Activated T-helper 1 cell treated with anti-CD3 and anti-CD28 coated beads, Interleukin-2, amount 50 U/mL, for 16 hours (primary cell): ENCODE measurements at places on chromosomes 3 and 15.

DNA sequence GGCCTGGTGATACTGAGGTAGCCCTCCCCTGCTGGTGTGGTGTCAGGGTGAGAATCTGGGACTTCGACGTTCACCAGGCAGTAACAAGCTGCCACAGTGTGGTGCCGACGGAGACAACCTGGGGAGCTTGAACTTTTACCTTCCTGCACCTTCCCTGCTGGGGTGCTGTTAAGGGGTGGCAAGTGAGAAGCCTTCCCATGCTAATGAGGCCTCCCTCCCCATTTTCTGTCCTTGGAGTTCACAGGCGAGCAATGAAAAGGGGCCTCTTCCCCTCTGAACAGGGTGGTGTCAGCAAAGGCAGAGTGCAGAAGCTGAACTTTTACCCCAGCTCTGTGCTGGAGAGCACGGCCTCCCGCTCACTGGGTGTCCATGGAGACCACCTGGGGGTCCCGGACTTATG lies 13.5 kb downstream of the MAGEL2 start:
- no peak for DNase-seq

GRCh38 chr3:182738583-182739411 lies 54.5 kb upstream of the ATP11B start:
- no peak for DNase-seq

- no peak for DNase-seq
Observed at GRCh38 chr15:68330901-68331300, 53.4 kb downstream of the FEM1B start.

DNA sequence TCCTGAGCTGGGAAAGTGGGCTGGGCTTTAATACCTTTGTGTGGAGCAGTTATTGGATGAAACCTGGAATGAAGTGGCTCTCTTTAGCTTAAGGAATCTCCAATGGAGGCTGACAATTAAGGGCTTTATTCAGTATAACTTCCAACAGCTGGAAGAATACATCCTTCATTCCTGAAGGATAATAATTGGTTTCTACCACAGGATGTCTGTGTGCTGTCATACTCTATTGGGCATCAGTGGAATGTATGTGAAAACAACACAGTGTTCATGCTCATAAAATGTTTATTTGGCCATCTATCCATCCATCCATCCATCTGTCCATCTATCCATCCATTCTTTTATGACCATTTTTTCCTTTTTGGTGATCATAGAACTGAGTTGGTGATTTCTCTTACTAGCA lies 220.7 kb upstream of the GAP43 start:
- DNase-seq = no peak

DNA sequence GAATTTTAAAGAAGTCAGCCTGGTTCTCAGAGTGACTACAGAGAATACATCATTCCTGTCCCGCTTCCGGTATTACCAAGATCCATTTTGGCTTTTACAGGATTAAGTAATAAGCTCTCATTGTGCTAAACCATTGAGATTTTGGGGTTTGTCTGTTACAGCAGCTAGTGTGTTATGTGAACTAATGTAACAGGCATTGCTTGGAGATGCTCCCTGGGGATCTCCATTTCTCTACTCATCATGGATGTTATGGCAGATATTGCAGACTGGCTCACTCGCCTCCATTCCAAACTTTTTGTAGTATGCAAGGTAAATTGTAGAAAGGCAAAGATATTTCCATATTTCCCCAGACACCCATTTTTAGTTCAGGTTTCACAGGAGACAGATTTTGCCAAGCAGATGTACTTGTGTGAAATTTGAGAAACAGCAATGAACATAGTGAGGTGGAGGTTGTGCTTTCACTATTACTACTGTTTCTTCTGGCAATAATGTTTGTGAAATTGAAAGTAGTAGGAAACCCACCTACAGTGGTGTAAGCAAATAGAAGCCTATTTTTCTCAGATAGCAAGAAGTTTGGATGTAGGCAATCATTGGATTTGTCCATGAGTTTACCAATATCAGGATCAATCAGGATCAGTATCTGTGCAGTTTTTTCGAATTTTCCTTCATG lies 177.1 kb upstream of the GALNT15 start:
- DNase-seq = no peak

DNA sequence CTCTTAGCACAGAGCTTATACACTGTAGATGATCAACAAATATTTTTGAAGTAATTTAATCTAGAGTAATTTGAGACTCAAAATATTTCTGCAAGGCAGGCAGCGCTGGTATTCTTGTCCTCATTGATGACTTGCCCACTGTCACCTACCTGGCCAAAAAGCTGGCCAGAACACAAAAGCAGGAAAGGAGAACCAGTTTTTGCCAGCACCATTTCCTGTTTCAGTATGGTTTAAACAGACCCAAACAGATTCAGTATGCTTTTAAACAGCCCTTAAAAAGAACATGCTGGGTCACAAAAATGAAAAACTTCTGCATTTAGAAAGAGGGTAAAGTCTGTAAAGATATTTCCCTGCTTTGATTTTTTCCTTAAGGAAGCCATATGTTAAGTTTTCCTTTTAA lies 42.3 kb upstream of the ZNF280D start:
- no peak for DNase-seq

DNA sequence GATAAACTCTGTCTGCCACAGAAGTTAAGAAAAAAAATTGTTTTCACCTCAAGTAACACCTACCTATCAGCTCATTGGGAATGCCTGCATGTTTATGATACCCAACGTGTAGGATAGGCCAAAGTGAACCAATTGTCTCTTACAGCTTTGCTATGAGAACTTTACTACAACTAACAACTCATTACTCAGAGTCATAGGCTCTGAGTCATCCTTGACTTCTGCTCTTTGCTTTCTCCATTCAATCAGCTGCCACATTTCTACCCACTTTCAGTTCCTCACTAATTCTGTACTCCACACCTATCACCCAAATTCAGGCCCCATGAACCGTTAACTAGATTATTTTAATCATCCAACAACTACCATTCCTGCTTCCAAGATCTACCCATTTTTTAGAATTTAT lies 843.9 kb downstream of the TUSC7 start:
- DNase-seq = no peak

GRCh38 chr15:48481802-48482201 lies 150.6 kb downstream of the DUT start:
- no peak for DNase-seq

- no peak for DNase-seq
Observed at GRCh38 chr15:74122403-74123130, 7.8 kb upstream of the ISLR2 start.

DNA sequence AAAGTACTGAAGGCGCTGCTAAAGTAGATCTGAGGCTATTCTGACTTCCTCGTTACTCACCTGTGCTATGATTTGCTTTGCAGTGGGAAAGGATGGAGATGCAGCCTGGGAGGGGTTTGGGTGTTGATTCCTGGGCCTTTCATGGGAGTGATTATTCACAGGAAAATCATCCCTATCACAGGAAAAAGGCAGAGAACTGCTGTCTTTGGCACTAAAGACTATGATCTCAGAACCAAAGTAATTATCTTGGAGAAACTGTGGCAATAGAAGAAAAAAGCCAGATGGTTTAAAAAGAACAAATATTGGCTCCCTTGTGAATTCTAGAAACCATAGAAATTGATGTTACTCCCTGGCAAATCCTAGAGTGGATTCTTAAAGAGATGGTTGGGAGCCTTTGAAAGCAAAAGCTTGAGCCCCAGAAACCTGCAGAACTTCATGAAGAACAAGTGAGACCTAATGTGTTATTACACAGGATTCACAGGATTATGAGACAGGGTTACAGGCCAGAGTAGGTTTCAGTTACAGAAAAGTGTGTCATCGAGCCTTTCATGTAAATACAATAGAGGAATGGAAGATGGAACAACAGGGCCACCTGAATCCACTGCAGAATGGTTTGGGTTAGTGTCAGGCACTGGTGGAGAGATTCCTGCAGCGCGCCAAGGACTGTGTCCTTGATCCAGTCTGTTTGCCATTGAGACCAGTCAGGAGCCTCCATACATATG lies 85.7 kb downstream of the OXNAD1 start:
- DNase-seq = no peak

- no peak for DNase-seq
Observed at GRCh38 chr15:98923171-98923570, 84.4 kb downstream of the PGPEP1L start.

GRCh38 chr3:62109534-62109933 lies 263.8 kb downstream of the FEZF2 start:
- DNase-seq = no peak

DNA sequence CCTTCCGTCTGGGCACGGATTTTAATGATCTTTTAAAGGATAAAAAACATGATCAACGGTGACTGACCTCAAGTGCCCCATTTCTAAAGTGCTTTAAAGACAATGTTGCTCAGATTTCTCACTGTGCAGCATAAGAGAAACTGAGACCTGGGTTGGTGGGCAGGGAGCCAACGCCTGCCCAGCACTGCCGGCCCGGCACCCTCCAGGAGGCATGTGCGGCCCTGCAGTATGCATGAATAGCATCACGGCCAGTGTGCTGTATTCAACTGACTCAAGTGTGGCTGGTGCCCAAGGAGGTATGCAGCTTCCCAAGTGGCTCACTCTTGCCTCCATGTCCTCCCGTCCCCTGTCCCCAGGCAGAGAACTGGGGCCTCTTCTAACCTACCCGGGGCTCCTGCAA lies 30.3 kb downstream of the SEC61A1 start:
- no peak for DNase-seq

DNA sequence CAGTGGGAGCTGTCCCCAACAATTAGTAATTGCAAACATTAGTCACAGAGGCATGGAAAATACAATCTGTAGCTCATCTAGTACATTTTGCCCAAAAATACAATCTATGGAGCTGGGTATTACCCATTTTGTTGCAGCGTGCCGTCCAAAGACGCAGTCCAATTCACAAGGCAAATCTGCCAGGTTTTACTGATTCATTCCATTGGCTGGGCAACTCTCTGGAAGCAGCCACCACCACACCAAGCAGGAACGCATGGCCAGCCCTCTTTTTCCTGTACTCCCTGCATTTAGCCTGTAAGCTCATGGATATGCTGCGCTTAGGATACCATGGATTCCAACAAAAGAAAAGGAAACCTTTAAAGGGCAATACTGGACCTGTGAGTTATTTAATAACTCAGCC lies 60.5 kb upstream of the ARRDC4 start:
- DNase-seq = no peak

DNA sequence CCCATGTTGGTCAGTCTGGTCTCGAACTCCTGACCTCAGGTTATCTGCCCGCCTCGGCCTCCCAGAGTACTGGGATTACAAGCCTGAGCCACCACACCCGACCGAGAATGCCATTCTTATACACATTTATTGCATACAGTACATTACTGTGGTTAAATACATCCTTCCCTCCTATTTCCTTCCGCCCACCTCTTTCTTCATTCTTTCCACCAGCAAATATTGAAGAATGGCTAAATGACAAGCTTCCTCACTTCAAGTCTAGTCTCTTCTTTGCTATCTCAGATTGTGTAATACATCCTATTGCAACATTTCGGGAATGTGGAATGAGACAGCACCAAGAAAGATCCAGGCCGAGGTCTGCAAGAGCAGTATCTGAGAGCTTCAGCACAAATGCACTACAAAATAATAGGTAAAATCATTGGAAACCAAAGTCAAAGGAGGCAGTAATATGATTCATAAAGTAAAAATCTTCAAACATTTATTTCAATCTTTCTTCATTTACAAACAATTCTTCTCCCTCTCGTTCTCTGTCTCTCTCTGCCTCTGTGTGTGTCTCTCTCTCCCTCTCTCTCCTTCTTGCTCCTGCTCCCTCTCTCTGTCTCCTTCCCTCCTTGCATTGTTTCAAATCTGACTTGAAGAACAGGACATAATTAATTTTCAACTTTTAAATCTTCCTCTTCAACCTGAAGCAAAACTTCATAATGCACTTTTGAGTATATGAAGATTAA lies 94.7 kb upstream of the TGFBR2 start:
- DNase-seq = no peak

DNA sequence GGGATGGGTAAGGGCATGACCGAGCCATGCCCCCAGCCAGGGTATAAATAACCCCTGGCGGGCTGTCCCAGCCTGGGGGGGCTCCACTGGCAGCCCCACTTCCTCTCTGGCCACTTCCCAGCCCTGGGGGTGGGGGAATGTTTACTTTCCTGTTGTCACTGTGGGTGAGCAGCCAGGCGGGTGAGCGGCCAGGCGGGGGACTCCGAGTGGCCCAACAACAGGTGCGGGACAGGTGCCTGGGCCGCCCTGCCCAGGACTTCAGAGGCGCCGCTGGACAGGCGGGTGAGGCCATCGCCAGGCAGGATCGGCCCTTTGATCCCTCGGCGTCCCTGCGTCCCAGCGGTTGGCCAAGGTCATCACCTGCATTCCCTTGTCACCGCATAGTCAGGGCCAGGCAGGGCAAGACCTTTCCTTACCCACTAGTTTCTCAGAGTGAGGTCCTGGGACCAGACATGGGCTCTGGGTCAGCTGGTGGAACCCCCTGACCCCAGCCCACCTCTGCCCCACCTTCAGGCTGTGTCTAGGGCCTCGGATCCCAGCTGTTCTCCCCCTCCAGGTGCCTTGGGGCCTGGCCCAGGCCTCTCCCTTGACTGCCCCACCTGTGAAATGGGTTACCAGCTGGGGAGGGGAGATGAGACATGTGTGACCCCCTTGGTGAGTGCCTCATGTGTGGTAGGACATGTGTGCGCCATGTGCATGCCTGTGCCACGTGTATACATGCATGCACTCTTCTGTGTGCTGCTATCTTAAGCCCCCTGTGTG lies 16.6 kb downstream of the SEMA3F start:
- DNase-seq = no peak

DNA sequence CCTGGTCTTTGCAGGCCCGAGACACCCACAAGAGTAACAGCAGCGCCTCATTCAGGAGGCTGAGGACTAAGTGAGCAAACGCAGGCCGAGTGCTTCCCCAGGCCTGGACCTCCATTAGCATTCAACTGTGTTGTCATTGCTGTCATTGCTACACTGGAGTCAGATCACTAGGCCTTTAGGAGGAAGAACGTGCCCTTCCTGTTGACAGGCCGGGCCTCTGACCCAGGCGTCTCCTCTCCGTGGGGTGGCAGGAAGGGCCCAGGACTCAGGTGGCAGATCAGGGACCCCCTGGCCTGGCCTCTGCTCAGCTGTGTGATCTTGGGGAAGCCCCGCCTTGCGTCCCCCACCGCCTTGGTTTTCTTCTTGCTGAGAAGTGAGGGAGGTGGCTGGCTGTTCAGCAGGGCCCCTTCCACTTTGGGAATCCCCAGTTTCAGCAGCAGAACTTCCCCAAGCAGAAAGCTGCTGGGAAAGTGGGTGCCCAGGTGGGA lies 19.1 kb downstream of the ZDHHC19 start:
- DNase-seq = no peak

- DNase-seq = no peak
Observed at GRCh38 chr3:183227586-183227985, 25.5 kb upstream of the B3GNT5 start.

DNA sequence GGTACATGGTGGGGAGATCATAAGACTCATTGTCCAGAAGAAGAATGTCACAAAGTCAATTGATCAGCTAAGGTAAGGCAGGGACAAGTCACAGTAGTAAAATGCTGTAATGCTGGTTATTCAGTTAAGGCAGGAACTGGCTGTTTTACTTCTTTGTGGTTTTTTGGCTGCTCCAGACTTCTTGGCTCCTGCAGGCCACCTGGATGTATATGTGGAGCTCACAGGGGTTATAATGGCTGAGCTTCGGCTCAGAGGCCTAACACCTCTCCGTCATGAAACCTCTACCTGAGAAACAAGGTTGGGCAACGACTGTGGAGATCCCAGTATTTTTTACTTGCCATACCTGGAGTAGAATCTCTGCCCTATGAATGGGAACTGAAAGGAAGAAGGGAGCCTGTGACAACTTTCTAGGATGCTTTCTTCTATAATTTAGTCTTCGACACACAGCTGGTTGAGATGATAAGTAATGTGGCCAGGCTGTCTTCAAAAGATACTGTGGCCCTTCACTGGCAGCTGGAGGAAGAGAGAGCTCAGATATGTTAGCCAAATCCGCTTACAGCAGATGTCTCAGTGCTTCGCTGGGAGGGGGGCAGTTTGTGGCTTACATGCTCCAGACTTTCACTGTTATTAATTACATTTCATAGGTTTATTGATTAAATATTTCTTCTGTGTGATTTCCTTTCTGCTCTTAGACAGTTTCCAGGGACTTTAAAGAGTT lies 887.8 kb downstream of the IGSF11 start:
- DNase-seq = no peak
